ENCODE measurements at places on chromosomes 6 and 20.

DNA sequence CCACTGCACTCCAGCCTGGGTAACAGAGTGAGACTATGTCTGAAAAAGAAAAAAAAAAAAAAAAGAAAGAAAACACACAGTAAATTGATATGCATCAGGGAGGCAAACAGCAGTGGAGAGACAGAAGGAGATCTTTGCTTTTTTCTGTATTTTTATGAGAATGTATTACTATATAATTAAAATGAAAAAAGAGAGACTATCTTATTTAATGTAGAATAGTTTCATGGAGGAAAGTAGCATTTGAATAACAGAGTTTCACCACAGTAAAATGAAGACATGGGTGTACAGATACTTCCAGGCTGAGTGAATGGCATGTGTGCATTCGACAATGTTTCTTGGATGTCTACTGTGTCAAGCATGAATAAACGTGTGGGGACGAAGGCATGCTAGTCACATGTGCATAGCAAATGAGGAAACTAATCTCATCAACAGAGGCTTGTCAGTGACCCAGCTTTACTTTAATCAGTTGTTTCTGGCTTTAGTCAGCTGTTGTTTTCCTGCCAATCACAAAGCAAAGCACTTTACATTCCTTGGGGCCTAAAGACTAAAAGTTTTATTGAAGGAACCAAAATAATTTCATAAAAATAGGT lies 55.5 kb upstream of the ARMH2 start:
- DNase-seq: no peak

GRCh38 chr6:104638841-104639290 lies 220.9 kb downstream of the HACE1 start:
- no peak for DNase-seq

GRCh38 chr6:57072108-57072507 lies 17.9 kb upstream of the ZNF451 start:
- DNase-seq: no peak

DNA sequence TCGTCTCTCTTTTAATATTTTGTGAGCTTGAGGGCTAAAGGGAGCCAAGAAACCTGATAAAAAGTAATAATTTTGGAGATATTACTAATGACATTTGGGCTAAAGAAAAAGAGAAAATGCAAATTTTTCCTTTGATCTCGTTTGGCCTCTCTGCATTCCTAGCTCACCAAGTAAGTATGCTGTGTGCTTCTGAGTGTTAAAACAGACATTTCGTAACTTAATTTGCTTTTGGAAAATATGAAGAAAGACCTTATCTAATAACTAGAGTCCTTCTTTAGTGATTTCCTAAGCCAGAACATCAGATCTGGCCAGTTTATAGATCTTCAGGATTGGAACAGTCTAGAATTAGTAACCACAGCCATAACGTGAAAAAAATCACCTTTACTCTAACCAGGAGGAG lies 872.9 kb upstream of the SLC35B3 start:
- DNase-seq: no peak

GRCh38 chr6:2960935-2961334 lies 10.4 kb downstream of the SERPINB6 start:
- no peak for DNase-seq

DNA sequence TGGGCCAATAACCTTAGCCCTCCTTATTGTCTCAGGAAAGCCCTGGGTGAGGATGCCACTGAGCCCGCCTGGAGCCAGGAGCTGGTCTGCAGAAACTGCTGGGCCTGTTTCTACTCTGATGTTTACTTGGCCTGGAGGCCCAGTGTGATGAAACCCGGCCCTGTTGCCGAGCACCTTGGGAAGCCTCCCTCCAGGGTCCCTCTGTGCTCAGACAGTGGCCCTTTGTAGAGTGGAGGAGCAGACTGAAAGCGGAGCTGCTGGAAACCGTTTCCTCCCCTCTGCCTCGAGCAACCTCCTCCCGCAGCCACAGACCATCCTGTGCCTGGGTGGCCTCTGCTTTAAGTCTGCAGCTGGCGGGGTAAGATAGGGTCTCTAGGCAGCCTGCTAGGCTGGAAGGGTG lies 84.1 kb upstream of the EPB41L1 start:
- no peak for DNase-seq

GRCh38 chr6:109221543-109222195 lies 126.4 kb downstream of the CEP57L1 start:
- no peak for DNase-seq
